Cerebellar nuclear complex (tissue), 1 donor: ENCODE measurements at places on chromosomes 13 and 19.

DNA sequence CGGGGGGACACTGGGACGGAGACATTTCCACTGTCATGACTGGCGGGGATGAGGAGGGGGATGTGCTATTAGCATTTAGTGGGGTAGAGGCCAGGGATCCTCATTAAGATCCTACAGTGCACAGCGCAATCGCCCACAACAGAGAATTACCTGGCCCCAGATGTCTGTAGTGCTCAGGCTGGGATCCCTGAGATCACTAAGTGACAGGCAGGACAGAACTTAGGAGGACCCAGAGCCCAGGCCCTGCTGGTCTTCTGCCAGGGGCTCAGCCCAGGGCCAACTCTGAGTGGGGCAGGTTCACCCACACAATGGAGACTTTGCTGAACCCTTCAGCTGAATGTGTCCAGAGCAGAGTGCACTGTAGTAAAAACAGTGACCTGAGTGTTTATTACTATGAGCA lies 4.6 kb downstream of the RANBP3 start:
- no peak for DNase-seq

DNA sequence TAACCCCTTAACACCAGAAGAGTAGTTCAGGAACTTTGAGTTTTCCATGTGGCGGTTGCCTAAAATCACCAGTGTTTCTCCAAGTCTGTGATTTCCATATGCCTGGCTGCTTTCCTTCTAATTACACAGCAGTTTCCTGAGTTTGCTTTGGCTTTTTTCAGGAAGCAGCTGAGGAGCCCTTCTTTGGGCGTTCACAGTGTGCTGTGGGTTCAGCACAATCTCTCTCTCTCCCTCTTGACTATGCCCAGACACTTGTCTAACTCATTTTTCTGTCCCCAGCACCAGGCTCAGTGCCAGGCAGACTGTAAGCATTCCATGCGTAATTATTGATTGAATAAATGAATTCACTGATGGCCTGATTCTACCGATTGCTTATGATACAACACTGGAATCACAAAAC lies 19.7 kb downstream of the SCEL start:
- DNase-seq: no peak

GRCh38 chr13:106102786-106103185 lies 432.7 kb downstream of the EFNB2 start:
- no peak for DNase-seq

DNA sequence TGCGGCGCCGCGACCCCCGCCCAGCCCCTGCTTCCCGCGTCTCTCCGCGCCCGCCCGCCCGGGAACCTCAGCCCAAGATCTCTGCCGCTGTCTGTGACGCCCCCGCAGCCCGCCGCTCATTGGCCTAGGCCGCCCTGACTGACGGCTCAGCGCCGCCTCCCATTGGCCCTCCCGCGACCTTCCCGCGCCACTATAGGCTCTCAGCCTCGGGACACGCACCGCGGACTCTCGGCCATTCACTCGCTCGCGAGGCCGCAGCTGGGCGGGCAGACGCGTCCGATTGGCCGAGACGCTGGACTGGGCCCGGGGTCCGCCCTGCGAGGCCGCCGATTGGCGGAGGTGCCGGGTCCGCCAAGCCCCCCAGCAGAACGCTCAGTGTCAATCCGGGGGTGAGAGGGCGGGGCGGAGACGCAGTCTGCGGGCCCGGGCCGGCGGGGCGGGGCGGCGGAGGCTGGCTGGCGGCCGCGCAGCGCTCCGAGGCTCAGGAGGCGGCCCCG lies at the start of gene PRKACA:
PRKACA (minus strand) TSS at position 95 of the 497 bp plus-strand sequence. CDS start 215 bp downstream, outside the sequence.
- peak; percentile 93 for DNase-seq

GRCh38 chr19:57578487-57579205 lies at the start of gene ZNF416:
ZNF416 (minus strand) TSS chr19:57578911; CDS start chr19:57578704, 207 bp downstream.
- peak; percentile 95 for DNase-seq
